HCT116 (cell line): ENCODE measurements at places on chromosomes 7 and 10. TPM values are rescaled to one million over a fixed set of nuclear protein-coding genes. Genes with fewer than 3 reads are reported as not detected.

DNA sequence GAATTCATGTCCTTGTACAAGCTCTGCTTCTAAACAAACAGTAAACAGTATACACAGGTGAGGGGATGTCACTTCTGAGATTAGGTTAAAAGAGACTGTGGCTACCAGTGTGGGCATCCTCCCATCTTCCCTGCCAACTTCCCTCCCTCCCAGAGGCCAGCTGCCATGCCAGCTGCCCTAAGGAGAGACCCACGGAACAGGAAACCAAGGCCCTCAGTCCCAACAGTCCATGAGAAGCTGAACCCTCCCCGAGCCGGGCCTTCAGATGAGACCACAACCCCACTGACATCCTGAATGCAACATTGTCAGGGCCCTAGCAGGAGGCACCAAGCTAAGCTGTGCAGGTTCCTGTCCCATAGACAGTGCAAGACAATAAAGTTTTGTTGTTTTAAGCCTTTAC lies 106.1 kb downstream of the CTBP2 start:
- no peak overlapping the region for H3K27ac ChIP-seq
- no peak overlapping the region for H3K4me3 ChIP-seq
- H3K27me3 ChIP-seq = no peaks in the 10 kb centered on the region
- H3K36me3 ChIP-seq = no peaks in the 10 kb centered on the region
- DNase-seq = no peak

- 0 out of 2 replicates have a peak, but pooled peaks cover 12% of the 10 kb centered on the region for H3K27me3 ChIP-seq
- no peak for DNase-seq
- no peaks in the 10 kb centered on the region for H3K36me3 ChIP-seq
- no peaks in the 10 kb centered on the region for H3K4me1 ChIP-seq
- H3K4me3 ChIP-seq = no peak overlapping the region
- H3K27ac ChIP-seq = no peak overlapping the region
These were observed 34.8 kb downstream of the PNLIPRP2 start for GRCh38 chr10:116655568-116655967.

The PAPOLB gene
- total RNA-seq = 0.20 TPM

The RPEL1 gene
- 0.10 TPM for total RNA-seq

The IL6 gene
- not detected for total RNA-seq
